ENCODE measurements at places on chromosomes 16 and 17.

DNA sequence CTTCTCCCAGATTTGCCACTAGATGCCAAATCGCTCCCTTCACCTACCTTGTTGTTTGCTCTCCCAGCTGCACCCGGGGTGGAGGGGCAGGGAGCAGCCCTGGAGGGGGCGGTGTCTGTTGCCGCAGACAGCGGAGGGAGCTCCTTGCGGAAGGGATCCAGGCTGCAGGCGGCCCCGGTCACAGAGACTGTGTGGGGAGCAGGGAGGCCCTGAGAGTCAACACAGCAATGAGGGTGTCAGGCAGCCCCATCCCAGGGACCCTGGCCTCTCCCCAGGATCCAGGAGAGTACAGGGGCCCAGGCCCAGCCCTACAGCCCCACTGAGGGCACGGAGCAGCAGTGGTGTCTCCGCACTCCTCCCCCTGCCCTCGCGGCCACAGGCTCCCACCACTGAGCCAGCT, 50.5 kb upstream of the CHMP6 start:
- no peak for DNase-seq

- DNase-seq = peak; percentile 46
Measured at GRCh38 chr16:66354034-66354909, 12.2 kb upstream of the CDH5 start.

- no peak for DNase-seq
Measured at GRCh38 chr17:10268005-10268404, 69.6 kb upstream of the GAS7 start.

DNA sequence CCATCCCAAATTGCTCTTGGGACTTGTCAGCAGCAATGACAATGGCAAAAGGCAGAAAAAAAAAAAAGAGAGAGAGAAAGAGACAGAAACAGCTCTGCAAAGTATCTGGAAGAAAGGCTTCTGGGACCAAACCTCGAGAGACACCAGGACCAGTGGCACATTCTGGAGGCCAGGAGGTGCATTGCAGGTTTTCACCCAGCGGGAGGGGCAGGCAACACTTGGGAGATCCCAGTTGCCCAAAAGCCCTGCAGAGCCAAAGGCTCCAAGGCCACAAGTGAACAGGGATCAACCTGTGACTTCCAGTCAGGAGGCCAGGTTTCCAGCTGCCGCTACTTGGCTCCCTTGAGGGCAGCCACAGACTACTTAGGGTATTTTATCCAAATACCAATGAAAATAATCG, 110.8 kb upstream of the CDH5 start:
- no peak for DNase-seq

DNA sequence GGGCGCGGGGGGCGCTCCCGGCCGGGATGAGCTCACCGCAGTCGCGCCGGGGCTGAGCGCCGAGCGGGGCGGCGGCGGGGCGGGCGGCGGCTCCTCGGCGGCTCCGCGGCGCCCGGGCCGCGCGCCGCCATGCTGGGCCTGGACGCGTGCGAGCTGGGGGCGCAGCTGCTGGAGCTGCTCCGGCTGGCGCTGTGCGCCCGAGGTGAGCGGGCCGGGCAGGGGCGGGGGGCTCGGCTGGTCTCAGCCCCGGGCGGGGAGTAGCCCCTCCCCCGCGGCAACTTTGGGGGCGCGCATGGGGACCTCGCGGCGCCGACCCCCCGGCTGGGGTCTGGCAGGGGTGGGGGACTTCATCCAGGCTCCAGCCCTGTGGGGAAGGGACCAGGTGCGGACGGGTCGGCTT, at the start of gene ARHGDIG:
Gene ARHGDIG (plus strand): TSS at position 40 of the 400 bp plus-strand sequence. CDS start 90 bp downstream, at position 130.
- peak; percentile 44 for DNase-seq

- DNase-seq = no peak
Measured at GRCh38 chr16:84340325-84341040, 27.9 kb upstream of the ATP2C2 start.

DNA sequence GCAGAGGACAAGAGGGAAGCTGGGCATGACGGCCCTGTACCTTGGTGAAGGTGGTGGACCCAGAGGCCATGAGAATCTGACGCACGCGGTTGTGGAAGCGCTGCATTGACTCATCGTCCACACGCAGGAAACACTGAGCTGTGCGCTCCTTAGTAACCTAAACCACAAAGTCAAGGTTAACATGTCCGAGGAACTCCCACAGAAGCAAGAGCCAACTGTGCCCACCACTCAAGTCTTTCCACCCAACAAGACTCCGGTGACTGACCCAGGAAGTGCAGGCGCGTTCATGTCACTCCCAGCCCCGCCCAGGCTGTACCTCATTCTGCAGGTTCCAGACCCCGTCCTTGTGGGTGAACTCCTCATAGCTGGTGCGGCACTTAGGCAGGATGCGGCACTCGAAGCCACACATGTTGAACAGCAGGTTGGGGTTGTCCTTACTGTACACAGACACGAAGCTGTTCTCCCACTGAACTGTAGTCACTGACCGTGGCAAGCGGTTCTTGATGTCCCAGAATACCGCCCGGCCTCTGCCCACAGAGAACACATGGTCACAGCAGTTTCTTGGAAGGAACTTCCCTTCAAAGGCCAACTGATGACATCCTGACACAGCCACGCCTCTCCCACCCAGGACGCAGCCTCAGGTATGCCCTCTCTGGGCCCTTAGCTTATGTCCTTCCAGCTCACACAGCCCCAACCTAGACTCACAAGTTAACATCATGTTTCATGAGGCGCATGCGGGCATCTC, 11.5 kb downstream of the PRPF8 start:
- DNase-seq = no peak

GRCh38 chr17:77325577-77326075, 184.9 kb downstream of the SEC14L1 start:
- no peak for DNase-seq

GRCh38 chr17:78844301-78845005, 3.8 kb upstream of the USP36 start:
- no peak for DNase-seq

DNA sequence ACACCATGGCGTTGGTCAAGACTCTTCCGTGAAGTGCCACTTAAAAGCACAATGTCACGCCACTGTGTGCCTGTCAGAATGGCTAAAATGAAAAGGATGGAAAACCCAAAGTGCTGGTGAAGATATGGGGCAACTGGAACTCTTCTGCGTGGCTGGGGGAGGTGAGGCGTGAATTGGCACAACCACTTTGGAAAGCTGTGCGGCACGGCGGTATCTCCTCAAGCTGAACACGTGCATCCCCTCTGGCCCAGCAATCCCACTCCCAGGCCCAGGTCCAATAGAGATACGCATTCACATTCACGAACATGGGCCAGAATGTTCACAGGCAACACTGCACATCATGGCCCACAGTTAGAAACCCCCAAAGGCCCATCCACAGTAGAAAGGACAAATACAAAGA, 8.9 kb downstream of the DUSP3 start:
- DNase-seq = no peak

- DNase-seq = no peak
Measured at GRCh38 chr17:42474276-42474675, 15.6 kb downstream of the ATP6V0A1 start.

DNA sequence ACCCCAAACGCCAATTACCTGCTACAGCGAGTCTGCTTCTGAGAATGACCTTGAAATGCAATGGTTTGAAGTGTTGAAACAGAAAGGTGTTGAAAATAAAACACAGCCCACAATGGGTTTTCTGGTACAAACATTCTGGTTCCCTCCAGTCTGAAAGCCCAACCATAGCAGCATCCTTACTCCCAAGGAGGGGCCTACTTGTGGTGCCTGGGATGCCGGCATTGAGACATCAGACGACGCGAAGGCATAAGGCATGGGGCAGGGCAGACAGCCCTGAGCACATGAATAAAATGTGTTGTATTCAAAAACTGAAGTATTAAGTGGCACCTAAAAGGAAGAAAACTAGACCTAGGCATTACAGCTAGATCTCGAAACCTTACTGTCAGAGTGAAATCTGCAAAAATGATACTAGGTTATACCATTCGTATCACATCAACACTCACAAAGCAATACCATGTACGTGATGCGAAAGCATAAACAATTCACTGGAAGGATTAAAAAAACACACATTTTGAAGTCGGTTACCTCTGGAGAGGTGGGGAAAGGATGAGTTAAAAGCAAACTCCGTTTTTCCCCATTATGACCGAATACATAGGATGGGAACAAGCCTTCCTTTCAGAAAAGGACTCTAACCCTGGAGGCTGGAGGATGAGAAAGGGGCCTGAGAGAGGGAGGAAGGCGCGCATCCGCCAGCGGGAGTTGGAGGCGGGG, 702 bp downstream of the NUDT21 start:
- no peak for DNase-seq

DNA sequence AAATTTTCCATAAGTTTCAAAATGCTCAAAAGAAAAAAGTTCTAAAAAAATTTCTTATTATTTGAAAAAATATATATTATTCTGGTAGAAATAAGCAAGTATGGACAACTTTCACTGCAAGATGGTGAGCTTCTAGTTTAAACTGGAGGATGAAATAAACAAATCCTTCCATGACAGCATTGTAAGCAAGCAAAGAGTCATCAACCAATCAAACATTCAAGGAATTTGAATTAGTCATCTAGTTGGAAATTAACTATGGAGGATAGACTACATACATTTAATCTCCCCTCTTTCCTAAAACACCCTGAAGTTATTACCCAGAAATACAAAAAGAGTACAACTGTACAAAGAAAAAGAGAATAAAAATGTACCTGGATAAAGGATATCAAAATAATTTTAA, 51.0 kb upstream of the IRX5 start:
- DNase-seq = no peak

DNA sequence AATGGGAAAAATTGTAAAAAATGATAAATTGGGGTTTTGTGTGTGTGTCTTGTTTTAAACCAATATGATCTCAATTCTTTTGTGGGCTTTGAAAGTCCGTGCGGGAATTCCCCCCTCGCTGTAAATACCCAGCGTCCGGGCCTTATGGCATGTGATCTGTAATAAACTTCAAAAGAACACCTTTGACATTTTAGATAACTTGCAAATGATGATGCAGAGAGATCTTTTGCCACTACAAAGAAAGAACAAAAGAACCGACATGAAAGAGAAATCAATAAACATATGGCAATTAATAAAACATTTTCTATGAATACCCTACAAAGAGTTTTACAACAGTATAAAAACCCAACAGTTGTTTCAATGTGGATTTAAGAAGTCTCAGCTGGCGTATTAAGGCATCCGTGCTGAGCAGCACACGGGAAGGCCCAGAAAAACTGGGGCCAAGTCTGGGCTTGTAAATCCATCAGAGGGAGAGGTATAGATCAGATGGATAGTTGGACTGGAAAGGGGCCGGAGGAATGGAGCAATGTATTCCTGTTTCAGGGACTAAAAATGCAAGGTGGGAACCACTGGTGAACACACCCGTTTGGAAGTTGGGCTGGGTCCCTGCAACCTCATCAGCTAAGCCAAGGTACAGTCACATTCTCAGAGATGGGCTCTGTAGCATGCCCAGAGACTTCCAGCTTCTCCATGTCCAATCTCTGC, 115.2 kb downstream of the IRX5 start:
- no peak for DNase-seq

DNA sequence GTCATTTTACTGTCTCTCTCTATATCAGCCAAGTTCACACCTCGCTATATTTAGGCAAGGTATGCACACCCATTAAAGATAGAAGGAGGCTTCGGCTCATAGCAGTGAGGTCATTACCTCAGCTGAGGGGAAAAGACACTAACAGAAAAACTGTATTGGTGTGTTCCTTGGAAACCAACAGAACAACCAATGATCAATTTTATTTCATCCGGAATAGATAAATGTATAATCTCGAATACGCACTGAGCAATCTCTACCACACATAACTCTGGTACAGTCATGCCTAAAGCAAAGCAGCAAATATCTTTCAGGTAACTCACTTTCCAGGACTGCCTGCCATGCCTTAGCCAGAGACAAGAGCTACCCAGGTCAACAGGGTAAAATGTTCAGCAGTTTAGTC, 109.9 kb upstream of the CORO6 start:
- no peak for DNase-seq

DNA sequence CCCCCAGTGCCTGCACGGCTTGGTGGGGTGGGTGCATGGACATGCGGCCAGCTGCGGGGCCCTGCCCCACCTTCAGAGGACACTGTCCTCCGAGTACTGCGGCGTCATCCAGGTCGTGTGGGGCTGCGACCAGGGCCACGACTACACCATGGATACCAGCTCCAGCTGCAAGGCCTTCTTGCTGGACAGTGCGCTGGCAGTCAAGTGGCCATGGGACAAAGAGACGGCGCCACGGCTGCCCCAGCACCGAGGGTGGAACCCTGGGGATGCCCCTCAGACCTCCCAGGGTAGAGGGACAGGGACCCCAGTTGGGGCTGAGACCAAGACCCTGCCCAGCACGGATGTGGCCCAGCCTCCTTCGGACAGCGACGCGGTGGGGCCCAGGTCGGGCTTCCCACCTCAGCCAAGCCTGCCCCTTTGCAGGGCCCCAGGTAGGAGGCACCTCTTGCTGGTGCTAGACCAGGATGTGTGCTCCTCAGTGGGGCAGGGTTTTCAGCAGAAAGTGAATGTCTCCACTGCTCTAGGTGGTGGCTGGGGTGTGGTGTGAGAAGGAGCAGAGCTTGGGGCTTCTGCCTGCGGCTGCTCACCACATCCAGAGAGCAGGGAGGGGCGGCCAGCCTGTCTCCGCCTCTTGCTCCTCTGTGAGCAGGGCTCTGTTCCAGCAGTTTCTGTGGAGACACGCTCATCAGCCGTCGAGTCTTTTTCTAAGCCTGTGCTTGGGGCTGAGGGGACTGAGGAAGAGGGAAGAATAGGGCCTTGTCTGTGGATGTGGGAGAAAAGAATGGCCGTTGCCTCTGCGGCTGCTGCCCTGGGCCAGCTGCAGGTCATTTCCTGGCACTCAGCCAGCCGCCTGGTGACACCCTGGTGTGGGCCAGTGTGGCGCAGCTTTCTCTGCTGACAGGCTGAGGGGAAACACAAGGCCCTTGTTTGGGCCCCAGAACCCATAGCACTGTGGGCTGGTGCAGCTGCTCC, 2.2 kb downstream of the ZNF276 start:
- peak; percentile 64 for DNase-seq

DNA sequence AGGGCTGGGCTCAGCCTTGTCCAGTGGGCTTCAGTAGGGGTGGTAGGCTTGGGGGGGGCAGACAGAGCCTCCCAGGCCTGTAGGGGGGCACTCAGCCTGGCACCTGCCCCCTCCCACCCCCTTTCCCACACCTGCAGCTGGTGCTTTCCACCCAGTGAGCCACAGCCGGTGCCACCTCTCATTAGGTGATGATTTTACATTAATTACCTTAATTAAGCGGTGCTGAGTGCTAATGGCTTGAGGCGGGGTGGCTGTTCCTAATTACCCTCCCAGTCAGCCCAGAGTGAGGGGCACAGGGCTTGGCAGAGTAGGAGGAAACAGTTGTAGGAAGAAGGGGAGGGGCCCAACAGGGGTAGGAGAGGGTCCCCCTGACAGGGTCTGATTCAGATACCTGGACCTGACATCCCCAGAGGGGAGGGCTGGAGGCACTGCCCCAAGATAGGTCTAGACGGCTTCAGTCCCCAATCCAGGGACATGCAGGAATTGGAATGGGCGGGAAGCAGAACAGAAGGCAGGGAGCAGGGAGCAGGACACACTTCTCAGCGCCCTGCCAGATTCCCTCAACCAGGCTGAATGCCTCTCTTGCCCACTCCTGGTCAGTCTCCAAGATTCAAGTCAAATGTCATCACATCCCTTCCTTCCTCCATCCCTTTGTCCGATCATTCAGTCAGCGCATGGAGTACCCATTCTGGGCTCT, 26.5 kb upstream of the PHF12 start:
- DNase-seq = peak; percentile 84

GRCh38 chr17:61412143-61412859, 12.7 kb downstream of the TBX2 start:
- DNase-seq = peak; percentile 70

- DNase-seq = peak; percentile 76
Measured at GRCh38 chr17:65170839-65171238, 33.7 kb downstream of the RGS9 start.

GRCh38 chr17:16314189-16314588, 39.1 kb downstream of the CENPV start:
- DNase-seq = no peak

All from brain (organoid and tissue), 16 donors.